ENCODE measurements at places on chromosomes 7 and 10.

DNA sequence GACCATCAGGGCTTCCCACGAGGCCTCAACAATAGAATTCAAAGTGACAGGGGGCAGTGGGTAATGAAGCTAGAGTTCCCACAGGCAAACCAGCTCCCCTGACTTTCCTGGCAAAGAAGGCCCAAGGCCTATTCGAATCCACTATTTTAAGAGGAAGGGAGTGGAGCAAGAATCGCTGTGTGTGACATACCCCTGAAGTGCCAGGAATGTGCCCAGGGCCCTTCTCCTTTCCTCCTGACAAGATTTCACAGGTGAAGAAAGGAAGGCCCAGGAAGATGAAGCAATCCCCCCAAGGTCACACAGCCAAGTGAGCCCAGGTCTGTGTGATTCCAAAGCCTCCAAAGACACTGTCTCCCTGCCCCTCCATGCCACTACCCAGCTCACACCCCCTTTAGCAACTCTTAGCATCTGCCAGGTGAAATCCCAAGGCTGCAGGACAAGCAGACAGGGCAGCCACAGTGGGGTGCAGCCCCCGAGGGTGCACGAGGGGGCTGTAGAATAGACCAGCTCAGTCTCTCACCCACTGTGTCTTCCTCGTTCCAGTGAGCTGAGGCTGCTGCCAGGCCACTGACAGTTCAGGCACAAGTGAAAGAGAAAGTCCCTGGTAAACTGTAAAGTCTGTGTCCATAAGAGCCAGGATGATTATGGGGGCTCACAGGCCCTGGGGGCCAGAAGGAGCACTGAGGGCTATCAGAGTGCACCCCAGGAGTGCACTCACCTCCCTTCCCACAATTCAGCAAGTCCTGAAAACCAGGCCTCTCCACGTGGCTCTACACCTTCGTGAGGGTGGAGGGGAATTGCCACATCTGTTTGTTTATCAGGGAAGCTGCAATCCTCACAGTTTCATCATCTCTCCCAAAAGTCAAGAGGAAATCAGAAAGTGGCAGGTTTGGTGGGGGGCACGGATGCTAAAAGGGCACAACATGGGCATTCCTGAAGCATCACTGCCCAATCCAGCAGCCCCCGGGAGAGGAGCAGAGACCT is 70.8 kb upstream of the ZMIZ1 start:
- DNase-seq, result no peak

GRCh38 chr10:99524050-99524666 is 8.6 kb upstream of the NKX2-3 start:
- no peak for DNase-seq

- no peak for DNase-seq
Measured at GRCh38 chr7:108335269-108335918, 120.8 kb downstream of the NRCAM start.

GRCh38 chr10:6719561-6719960 is 139.5 kb upstream of the PRKCQ start:
- no peak for DNase-seq

GRCh38 chr7:150444674-150445365 is 5.6 kb upstream of the GIMAP8 start:
- DNase-seq, result no peak

- no peak for DNase-seq
Measured at GRCh38 chr7:111931016-111931517, 275.1 kb downstream of the DOCK4 start.

DNA sequence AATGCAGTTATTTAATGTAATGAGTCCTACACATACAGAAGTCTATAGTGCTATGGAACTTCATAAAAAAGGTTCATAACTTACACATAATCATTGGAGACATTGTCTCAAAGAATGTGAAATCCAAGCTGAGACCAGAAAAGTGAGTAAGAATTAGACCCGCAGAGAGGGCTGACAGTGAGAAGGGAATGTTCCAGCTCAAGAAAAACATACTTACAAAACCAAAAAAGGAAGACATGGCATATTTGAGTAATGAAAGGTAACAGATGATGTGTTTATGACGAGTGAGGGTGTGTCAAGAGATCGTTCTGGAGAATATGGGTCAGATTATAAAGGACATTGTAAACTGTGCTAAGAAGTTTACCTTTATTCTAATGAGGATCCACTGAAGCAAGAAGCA is 566.5 kb downstream of the ATRNL1 start:
- DNase-seq, result no peak

DNA sequence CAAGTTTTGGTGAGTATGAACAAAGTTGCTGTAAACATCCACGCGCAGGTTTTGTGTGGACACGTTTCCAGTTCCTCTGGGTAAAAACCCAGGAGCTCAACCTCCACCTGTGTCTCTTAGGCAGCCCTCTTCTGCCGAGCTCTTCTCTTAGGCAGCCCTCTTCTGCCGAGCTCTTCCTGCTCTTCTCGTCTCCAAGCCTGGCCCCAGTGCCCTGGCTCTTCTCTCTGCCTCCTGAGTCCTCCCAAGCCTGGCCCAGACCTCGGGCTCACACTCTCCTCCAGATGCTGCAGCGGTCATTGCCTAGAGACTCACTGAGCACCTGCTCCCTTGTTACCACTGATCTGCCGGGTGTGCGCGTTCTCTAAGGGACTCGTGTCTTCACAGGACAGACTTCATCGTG is 38.7 kb upstream of the BNIP3 start:
- no peak for DNase-seq

DNA sequence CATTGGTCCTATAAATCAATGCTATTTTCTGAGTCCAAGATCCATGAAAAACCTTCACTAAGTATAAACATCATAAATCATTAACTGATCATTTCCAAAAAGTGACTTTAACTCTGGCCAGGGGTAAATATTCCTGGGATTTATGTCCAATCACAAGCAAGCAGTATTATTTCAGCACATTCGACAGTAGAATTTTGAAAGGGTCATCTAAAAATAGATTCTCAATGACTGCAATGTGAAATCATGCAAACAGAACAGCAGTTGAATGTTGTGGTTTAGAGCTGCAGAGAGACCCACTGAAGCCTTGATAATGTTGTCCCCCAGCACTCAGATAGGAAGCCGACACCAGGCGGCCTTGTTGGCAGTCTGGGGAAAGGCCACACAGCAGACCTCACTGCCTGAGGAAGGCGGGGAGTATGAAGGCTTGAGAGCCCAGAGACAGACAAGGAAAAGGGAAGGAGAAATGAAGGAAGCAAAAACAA is 38.1 kb downstream of the FAM107B start:
- DNase-seq, result no peak

DNA sequence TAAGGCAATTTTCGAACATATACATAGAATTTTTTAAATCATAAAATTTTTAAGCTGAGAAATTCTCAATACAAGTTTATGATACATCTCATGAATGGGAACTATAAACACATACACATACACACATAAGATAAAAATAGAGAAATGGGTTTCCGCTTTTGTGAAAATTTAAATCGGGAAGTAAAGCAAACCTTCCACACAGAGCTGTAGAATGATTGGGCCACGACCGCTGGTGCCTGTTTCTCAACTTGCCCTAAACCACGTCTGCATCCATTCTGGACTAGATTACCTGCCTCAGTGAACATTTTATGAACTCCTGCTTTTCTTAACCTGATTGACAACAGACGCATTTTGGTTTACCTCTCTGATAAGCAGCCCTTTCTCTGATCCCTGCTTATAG is 264.4 kb downstream of the SKAP2 start:
- DNase-seq, result no peak

DNA sequence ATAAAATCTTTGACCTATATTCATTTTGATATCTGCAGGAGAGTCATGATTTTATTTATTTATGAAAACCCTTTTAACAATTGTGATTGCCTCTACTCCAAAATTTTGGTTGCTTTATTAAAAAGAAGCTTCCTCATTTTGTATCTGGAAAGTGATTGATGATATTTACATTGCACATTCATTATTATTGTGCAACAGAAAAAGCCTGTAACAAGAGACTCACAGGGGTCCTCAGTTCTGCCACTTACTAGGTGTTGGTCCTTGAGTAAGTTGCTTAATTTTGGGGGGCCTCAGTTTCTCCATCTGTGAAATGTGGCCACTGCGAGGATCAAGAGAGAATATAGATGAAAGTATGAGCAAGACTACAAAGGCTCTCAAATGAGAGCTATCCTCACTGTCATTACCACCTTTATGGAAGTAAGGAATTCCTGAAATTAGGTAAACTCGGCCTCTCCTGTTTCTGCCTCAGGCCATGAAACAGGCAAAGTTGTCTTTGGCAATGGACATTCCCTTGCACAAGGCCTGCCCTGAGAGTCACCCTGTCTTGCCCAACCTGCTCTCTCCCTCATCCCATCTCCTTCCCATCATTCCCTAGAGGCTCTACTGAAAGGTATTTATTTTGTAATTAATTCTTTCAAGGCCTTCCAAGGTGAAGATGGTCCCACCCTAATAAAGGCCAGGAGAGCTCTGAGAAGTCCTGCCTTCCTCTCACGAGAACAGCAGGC is 66.1 kb upstream of the ABLIM1 start:
- no peak for DNase-seq

GRCh38 chr7:154857240-154857639 is 145.7 kb downstream of the PAXIP1 start:
- no peak for DNase-seq

- no peak for DNase-seq
Measured at GRCh38 chr7:23405240-23405618, 65.1 kb downstream of the IGF2BP3 start.

DNA sequence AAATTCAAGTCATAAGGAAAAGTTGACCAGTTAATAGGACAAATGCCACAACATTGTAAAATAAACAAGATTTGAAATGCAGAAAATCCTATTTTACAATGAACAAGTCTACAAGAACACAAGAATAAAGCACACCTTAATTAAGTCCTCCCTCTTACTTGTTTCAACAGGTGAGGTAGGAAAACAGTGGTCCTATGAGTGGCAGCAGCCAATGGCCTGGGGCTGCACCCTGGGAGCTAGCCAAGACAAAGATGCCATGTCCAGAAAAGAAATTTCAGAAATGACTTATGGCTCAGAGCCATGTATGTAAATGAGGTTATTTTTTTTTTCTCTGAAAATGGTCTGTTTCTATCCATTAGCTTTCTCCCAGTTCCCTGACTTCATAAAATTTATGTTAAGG is 14.3 kb downstream of the KLLN start:
- no peak for DNase-seq

- no peak for DNase-seq
Measured at GRCh38 chr7:28474282-28474638, 61.9 kb downstream of the CREB5 start.

- DNase-seq, result no peak
Measured at GRCh38 chr10:47040681-47041080, 129.5 kb downstream of the PTPN20 start.

DNA sequence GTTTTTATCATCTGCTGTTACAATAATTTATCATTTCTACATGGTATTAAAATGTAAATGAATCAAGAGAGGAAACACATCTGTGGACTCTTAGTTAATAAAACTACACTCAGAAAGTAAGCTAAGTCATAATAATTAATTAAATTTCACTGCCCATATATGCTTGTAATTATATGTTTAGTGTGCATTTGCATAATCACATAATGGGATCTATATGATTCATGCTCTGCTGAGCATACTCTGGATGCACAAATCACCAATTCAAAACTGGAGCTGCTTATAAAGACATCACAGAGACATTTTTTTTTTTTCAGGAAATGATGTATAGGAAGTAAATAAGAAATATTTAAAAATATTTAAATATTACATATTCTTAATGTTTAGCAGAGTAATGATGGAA is 151.6 kb upstream of the STEAP4 start:
- no peak for DNase-seq

DNA sequence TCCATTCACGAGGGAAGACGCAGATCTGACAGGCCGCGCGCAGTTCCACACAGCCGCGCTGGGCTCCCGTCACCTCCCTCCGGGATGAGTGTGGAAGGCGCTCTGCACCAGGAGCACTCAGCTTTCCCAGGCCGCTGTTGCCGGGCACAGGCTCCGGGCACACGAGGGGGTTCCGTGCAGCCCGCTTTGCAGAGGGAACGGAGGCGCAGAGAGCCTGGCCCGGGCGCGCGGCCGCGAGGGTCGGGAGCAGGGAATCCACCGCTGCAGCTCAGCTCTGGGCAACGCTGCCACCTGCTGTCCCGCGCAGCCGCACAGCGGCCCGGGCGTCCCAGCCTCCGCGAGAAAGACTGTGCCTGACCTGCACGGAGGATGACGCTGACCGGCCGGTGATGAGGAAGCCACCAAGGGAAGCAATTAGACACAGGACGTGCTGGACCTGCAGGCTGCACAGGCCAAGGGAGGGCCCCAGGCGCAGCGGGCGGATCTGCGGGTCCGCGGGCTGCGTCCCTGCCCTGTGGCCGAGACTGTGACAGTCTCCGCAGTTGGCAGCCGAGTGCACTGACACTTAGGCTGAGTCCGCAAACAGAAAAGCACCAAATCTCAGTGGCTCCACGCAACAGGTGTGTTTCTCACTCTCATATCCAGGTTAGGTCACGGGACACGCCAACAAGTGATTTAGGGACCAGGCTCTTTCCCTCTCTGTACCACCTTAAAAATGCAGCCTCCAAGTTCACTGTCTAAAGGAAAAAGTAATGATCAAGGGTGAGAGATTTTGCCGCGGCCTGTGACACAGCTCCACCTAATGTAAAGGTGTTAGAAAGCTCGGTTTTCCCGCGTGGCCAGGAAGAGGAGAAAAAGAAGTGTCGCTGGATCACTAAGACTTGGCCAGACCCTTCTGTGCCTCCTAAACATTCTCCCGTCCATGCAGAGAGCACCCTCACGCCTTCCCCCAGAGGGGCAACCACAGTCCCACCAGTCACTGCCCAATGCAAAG is 94.5 kb downstream of the SEC61G start:
- peak; percentile 83 for DNase-seq

DNA sequence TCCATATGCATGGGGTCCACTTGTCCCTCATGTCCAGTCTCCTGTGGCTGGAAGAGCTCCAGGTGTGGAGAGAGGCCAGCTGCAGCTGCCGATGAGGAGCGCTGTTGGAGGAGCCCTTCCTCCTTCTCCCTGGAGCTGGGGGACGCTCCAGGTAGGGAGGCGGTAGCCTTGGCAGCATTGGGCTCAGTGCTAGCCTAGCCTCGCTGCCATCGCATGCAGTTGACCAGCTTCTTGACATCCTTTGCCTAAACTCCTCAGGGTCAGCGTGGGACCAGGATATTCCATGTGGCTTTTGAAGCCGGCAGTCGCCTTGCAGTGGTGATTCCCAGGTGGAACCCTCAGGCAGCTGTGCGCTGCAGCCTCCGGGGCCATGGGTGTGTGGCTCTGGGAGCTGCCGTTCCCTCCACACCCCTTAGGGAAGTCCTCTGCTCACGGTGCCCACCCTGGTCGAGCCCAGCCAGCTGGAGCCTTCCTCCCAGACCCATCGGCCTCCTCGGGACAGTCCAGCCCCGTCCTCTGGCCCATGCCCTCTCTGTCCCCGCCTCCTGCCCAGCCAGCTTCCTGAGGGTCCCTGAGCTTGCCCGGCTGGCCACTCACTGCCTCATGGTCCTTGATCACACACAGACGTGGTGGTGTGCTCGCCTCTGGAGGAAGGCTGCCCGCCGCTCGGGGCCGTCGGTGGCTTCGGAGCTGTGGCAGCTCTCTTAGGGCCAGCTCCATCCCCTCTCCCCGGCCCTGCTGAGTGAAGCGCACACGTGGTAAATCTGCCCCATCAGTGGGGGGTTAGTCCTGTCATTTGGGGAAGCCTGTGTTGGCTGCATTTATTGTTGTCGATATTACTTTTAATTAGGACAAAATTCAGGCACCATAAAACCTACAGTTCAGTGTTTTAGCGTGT is 21.2 kb downstream of the INPP5A start:
- no peak for DNase-seq
